Hippocampal formation (tissue), 2 donors: ENCODE measurements at places on chromosomes 3 and 15.

- DNase-seq, result no peak
These were observed 37.7 kb upstream of the SYNPR start for GRCh38 chr3:63240381-63240902.

DNA sequence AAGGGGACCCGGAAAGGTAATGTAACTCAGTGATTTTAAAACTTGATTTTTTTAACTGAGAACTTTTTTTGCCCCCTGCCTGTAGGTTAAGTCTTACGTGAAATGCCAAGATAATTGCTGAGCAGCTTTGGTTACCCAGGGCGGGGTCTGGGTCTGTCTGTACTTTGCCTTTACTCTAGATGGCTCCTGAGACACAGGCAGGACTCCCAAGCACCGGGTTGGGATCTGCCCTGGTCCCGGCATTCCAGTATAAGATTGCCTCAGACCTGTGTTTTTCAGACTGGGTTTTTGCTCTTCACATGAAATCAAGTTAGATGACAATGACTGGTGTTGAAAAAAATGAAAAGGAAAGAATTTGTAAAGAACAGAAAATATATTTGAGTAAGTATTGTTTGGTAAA, 40.3 kb downstream of the WDR76 start:
- no peak for DNase-seq

DNA sequence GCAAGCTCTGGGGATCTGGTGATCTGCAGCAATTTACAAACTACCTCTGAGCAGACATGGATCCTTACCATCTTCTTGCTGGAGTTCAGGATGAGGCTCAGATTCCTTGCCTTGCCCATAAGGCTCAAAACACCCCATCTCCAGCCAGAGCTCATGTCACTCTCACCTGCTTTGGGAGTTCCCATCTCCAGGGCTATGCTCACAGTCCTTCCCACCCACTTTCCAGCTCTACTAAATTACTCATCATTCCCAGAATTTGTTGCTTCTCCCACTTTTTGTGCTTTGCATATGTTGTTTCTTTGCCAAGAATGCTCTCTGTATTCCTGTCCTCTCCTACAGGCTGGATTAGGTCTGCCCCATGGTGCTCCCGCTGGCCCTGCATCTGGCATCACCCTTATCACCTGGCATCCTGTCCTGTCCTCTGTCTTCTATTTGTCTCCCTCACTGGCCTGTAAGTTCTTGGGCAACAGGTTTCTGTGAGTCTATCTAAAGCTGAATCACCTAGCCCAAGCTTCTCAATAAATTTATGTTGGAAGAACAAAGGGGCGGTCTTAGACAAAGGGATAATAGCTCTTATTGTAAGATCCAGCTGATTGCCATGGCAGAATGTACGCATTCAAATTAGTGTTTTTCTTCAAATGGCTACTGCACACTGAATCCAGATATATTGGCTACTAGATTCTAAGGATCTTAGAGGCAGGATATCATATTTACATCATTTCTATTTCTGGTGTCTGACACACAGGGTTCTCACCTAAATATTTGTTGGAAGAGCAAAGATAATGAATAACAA, 179.2 kb downstream of the CLSTN2 start:
- no peak for DNase-seq

DNA sequence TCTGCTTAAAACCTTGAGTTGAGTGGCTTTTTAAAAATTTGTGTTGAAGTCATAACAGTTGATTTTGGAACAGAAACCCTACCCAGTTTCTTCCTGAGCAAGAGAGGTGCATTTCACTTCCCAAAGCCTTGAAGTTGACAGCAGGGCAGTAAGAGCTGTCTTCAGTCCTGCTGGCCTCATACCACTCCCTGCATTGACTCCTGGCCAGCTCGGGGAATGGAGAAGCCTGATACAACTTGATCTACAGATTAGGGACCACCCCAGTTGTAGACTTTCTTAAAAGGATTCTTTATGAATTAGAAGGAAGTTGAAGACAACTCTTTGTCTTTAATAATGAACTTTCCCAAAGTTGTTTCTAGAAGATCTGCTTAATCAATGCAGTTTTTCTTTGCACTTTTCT, 90.6 kb upstream of the FLNB start:
- DNase-seq, result no peak

- DNase-seq, result no peak
These were observed 145.2 kb downstream of the TAFA4 start for GRCh38 chr3:68787106-68787626.

DNA sequence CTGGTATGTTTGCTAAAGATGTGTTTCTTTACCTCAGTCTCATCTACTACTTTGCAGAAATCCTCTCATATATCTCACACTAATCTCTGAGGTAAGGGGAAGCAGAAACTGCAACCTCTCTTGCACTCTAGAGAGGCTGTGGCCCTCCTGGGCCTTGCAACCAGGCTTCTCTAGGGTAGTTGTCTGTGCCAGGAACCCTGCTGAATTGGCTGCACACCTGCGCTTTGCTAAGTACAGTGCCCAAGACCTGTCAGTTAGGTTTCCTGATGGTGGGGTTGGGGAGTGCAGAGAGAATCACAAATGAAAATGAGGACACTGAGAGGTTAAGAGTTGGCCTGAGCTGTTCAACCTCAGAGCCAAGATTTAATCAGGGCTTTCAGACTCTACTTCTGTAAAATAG, 117.2 kb upstream of the PLXNA1 start:
- DNase-seq, result no peak

DNA sequence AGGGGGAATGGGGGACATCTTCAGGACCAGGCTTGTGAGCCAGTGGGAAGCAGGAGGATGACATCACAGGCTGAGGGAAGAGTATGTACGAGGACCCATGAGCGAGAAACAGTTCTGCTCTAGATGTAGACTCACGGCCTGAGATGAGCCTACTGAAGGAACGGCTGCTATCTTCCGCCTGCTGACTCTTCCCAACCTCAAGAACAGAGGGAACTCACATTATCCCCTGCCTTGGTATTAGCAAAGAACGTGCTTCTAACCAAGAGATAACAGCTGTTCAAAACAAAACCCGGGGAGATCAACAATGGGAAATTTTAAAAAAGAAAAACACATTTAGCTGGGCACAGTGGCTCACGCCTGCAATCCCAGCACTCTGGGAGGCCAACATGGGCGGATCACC, 25.3 kb downstream of the AVEN start:
- DNase-seq, result no peak

- DNase-seq, result no peak
These were observed 392.7 kb upstream of the TBL1XR1 start for GRCh38 chr3:177589911-177590381.

- DNase-seq, result no peak
These were observed 180.2 kb upstream of the CBLB start for GRCh38 chr3:106048946-106049481.

- no peak for DNase-seq
These were observed 132.1 kb upstream of the WNT5A start for GRCh38 chr3:55619046-55619808.

GRCh38 chr3:153596401-153596800, 434.4 kb downstream of the RAP2B start:
- no peak for DNase-seq

DNA sequence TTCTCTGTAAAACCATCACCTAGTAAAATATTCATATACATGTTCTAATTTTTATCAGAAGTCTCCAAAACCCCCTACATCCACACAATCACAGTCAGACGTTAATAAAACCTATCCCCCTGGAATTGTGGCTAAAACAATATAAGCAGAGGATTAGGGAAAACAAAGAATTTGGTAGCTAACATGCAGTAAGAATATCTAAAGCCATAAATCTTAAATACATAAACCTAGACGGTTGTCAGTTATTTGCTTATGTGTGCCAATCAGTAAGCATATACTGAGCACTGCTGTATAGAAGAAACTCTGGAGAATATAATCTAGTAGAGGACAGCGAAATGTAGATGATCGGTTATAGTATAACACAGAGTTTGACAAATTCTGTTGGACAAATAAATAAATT, 232.2 kb downstream of the TBC1D5 start:
- no peak for DNase-seq

DNA sequence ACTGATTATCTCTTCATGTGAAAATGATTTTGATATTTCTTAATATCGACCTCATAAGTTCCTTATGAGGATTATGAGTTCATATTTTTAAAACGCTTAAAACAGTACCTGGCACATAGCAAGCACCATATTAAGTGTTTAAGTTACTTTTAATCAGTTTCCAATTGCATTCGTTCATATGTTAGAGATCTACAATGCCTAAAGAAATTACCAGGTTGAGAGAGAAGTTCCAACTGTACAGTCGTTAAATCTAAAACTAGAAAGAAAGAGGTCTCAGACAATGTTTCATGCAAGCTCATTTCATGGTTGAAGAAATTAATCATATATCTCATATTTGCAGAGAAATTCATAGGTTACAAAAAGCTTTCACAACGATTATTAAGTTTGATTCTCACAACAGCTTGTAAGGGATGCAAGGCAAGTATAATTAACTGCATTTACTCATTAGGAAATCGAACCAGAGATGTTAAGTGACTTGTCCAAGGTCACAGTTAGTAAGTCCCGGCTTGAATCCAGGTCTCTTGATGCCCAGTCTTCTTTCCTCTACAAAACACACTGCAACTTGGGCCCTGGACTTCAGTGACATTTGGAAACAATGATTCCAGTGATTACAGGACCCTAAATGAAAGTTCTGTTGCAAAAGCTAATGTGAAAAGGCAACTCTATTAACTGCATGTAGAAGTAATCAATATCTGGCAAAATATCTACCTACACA, 1.3 kb downstream of the MYO5A start:
- no peak for DNase-seq

DNA sequence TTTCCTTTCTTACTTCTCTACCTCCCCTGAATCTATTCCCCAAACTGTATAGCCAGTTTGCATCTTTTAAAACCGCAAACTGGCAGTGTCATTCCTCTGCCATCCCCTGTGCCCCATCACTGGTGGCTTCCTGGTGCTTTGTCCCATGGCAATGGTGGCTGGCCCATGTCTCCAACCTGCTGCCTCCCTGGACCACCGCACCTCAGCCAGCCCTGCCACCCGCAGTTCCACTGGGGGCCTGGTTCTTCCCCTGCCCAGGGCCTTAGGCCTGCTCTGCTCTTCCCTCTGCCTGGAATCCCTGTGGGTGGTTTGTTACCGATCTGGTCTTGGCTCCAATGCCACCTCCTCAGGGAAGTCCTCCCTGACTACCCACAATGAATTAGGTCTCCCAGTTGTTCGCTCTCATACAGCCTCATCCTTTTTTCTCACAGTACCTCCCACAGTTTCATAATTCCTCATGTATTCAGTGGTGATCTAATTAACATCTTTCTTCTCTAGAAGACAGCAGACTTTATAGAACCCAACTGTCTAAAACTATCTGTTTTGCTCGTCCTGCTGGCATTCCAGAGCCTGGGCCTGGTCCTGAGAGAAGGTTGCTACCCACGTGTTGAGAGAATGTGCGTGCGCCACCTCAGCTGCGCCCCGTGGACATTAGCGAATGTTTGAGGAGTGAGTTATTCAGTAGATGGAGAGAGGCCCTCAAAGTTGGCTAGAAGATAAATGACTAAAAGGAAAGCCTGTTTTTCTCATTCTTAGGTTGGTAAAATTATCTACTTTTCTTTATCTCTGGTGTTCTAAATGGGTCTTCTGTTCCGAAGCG, 130.1 kb downstream of the DNAJB8 start:
- no peak for DNase-seq

GRCh38 chr15:39783244-39783820, 691 bp upstream of the FSIP1 start:
- no peak for DNase-seq
